ENCODE measurements at places on chromosomes 13 and 19.
A peak's percentile ranks its signal among the peaks of the same experiment; 100 is the strongest.

- peak; percentile 62 for DNase-seq
Measured at GRCh38 chr13:32426990-32427851, 709 bp downstream of the N4BP2L1 start.

DNA sequence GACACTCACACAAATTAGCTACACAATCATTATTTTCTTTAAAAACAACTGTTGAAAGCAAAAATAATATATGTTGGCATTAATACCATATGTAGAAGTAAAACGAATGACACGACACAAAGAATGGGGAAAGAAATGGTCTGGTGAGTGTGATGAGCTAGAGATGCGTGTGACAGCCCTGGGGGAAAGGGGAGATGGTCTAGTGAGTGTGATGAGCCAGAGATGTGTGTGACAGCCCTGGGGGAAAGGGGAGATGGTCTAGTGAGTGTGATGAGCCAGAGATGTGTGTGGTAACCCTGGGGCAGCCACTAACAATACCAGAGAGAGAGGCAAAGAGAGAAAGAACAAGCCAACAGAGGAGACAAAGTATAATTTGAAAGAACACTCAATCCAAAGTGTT, 22.3 kb upstream of the LAMP1 start:
- DNase-seq: peak; percentile 76

DNA sequence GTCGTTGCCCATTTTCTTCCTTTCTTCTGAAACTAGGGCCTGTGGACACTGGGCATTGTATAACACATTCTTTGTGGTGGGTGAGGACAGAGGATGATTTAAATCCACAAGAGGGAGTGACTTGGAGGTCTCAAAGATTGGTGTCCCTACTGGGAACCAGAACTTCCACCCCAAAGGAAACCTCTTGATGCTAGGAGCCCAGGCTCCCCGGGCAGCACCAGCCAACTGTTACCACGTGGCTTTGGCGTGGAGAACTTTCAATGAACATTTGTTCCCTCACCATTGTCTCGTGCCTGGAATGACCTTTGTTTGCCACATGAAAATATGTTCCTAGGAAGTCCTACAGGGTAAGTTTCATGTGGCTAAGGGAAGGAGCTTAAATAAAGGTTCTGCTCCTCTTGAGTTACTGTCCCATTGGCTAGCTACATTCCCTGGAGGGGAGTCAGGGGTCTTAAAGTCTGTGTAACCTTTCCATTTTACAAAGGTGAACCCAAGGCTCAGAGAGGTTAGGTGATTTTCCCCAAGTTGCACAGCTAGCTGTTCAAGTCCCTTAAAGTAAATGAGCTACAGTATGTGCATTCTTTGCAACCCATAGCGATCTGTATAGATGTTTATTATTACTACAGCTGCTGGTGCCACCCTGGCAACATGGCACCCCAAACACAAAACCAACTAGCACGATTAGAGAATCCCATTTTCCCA, 5.0 kb upstream of the CDX2 start:
- no peak for DNase-seq

- no peak for DNase-seq
Measured at GRCh38 chr13:30803749-30804148, 68.4 kb downstream of the ALOX5AP start.

DNA sequence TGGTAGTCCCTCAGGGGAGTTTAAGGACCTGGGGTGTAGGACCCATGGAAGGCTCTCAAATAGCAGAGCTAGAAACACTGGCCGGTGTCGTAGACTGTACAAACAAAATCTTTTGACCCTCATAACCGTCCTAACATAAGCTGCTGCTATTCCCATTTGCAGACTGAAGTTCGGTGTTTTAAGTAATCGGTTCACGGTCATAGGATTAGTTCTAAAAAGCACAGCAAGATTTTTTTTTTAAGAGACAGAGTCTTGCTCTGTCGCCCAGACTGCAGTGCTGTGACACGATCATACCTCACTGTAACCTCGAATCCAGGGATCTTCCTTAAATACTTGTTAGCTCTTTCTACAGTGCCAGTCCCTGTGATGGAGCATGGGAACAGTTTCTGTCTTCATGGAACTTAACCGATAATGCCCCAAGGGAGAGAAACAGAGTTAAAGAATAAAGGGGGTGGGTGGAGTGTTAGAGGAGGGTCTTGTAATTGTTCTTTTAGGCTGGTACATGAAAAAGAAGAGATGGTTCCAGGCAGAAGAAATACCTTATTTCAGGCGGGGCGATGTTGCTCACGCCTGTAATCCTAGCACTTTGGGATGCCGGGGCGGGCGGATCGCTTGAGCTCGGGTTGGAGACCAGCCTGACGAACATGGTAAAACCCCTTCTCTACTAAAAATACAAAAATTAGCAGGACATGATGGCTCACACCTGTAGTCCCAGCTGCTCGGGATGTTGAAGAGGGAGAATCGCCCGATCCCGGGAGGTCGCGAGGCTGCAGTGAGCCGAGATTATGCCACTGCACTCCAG, 475 bp upstream of the ZC3H4 start:
- no peak for DNase-seq

Data from suppressor macrophage (primary cell).